Fibroblast of pulmonary artery (primary cell): ENCODE measurements at places on chromosomes 2 and 18.

- no peak for DNase-seq
Measured at GRCh38 chr2:134011936-134012586, 241.8 kb upstream of the MGAT5 start.

- DNase-seq: no peak
Measured at GRCh38 chr2:239963646-239964205, 61.4 kb downstream of the NDUFA10 start.

- DNase-seq: no peak
Measured at GRCh38 chr2:169446452-169446851, 32.8 kb upstream of the BBS5 start.

- DNase-seq: no peak
Measured at GRCh38 chr2:892401-892800, 58.2 kb upstream of the SNTG2 start.

DNA sequence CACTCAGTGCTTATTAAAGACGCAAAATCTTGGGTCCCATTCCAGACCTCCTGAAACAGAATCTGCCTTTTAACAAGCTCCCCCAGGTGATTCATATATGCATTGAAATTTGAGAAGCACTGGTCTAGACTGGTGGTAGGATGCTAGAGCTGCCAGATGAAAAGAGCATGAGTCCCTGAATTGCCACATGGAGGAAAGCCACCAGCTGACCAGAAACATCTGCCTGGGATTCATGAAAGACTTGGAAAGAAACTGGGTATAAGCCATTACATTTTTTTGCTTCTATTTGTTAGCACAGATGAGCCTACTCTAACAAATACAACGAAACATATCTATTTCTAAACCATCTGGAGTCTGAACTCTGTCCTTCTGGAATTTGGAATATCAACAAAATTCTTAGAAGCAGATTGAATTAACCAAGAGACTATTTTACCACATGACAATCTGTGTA is 228.9 kb downstream of the RBM43 start:
- DNase-seq: peak; percentile 60

DNA sequence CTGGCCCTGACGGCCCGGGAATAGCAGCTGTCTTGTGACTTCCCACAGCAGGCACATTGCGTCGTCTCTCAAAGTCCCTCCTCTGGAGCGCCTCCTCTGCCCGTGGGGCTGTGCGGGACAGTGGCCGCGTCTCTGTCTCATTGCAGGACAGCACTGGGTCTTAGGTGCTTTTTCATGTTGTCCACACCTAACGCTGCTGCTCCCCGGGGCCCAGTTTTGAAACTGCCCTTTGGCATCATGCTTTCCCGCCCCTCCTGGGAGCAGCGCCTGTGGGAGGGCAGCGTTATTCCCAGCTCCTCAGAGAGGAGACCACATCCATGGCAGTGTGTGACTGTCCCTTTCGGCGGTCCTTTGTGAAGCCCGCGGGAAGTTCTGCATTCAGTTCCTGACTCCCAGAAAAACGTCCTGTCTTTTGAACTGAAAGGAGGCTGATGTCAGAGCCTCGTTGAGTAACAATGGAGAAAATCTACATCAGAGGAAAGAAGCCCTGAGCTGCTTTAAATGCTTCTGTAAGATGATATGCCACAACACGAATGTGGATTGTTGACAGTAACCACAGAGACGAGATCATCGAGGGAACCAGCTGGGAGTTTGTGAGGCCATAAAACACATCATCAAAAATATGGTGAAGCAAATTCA is 226.0 kb downstream of the FAM210A start:
- peak; percentile 55 for DNase-seq

- no peak for DNase-seq
Measured at GRCh38 chr2:113920996-113921395, 31.1 kb downstream of the ACTR3 start.

DNA sequence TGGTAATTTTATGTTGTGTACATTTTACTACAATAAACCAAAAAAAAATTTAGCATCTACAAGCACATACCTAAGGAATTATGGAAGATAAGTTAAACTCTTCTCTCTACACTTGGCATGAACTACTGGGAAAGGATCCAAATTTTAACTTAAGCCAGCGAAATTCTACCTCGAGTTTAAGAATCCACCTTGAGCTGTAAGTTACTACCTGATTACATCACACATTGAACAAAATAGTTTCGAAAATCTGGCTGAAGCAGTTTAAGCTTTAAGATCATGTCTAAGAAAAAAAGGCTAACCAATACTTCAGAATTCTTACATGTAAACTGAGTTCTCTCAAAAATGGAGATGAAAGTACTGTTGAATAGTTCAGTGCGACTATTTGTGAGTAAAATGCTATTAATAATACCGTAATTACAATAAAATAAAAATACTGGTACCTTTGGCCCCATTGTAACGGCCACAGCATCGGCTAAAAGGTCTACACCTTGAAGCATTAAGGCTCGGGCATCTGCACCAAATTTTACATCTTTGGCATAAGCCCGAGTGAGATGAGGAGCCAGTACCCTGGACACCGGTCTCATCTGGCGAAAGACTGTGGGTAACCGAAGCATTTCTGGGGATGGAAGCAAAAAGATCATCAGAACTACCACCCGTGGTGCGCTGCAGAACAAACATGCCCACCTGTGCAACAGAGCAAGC is 1.3 kb downstream of the HSPD1 start:
- DNase-seq: peak; percentile 11

DNA sequence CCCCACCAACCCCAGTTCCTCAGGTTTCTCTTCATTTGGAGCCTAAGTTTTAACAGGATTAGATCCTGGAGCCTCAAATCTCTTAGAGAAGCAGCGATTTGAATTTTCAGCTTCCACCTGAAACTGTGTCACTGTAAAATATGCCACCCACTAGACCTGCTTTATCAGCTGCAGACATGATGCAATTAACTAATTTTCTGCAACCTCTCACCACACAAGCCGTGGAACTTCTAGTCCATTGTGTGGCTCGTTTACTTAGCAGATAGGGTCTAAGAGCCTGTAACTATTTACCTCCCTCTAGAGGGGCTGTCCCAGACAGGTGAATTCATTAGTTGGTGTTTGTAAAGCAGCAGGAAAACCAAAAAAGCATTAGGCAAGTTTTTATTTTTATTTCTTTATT is 31.6 kb upstream of the FZD5 start:
- DNase-seq: no peak

GRCh38 chr18:67672716-67673115 is 156.2 kb upstream of the DSEL start:
- no peak for DNase-seq
